Left colon (tissue), 2 donors: ENCODE measurements at places on chromosomes 1 and 21.

GRCh38 chr1:36387141-36387949 lies 1.6 kb upstream of the STK40 start:
- DNase-seq: peak; percentile 52

GRCh38 chr1:59225594-59226316 lies 71.1 kb upstream of the FGGY start:
- DNase-seq: no peak

- no peak for DNase-seq
Measured at GRCh38 chr1:87370544-87370943, 41.9 kb downstream of the LMO4 start.

GRCh38 chr1:12244585-12244984 lies 14.8 kb downstream of the VPS13D start:
- no peak for DNase-seq

DNA sequence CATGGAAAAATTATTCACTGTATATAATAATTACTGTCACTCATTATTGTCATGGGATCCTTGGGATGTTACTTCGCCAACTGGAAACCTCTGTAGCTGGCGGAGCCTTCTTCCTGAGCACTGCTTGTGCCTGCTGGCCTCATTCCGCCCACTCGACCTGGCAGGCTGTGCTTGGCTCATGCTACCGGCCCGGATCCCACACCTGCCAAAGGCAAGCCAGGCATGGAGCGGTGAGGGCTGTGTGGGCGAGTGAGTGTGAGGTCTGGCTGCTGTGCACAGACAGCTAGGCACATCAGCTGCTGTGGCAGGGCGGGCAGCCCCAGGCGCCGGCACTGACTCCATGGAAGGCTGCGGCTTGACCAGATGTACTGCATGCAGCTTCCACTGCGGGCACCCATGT lies 78.4 kb downstream of the DISP1 start:
- no peak for DNase-seq

DNA sequence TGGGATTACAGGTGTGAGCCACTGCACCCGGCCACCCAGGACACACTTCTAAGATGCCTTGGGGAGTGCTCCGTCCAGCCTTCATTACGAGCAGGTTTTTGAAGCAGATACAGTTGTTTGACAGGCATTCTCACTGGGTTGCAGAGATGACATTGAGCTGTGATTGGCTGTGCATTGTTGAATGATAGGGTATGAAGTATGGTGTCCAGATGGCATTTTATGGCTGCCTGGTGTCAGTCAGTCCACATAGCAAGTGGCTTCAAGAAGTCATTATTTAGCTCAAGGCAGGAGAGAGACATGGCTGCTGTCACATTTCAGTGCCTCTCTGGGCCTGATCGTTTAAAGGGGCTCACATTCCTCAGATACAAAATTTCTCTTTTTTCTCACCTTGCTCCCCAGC lies 14.8 kb upstream of the PADI2 start:
- DNase-seq: no peak

DNA sequence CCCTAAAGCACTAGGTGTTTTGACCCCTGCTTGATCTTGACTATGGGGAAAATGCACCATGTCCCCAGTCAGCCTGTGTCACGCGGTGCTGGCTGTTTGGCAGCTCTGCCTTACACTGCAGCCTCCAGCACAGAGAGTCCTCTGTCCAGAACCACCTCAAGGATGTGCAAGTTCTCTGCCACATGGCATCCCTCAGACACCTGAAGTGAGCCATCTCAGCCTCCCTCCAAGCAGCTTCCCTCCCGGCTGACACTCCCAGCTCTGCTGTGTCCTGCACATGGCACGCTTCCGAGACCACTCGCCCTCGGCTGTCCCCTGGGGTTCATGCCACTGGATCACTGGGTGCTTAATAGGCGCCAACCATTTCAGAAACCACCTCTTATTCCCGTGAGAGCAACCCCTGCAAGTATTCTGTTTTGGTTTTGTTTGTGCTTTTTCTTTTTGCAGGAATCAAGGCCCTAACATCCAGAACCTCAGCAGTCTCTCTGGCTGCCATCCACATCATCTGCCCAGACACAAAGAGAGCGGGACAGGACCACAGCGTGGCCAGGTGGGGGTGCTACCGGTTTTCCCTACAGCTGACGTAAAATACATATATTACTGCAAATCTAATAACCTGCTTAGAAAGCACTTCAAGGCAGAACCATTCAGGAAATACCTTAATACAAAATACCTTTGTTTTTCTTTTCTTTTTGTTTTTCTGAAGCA lies 45.7 kb downstream of the CAPZB start:
- DNase-seq: no peak

DNA sequence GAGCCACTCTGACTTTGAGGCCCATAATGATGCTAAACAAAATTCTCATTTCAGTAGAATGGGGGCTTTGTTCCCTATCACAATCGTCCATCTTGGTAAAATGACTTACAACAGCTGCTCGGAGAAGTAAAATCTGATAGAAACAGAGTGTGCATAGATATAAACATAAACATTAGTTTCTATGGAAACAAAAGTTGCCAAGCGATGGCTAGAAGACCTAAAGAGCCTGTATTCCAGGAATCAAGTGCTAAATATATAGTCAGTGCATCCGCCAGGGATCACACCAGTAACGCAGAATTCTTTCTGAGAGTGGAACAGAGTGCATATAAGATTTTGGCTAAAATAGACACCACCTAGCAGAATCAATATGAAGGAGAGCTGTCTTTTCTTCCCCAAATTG lies 91.2 kb upstream of the KAZN start:
- no peak for DNase-seq

GRCh38 chr1:39044762-39045161 lies 18.6 kb downstream of the NDUFS5 start:
- DNase-seq: no peak

- no peak for DNase-seq
Measured at GRCh38 chr1:110436635-110437034, 14.3 kb upstream of the PROK1 start.

DNA sequence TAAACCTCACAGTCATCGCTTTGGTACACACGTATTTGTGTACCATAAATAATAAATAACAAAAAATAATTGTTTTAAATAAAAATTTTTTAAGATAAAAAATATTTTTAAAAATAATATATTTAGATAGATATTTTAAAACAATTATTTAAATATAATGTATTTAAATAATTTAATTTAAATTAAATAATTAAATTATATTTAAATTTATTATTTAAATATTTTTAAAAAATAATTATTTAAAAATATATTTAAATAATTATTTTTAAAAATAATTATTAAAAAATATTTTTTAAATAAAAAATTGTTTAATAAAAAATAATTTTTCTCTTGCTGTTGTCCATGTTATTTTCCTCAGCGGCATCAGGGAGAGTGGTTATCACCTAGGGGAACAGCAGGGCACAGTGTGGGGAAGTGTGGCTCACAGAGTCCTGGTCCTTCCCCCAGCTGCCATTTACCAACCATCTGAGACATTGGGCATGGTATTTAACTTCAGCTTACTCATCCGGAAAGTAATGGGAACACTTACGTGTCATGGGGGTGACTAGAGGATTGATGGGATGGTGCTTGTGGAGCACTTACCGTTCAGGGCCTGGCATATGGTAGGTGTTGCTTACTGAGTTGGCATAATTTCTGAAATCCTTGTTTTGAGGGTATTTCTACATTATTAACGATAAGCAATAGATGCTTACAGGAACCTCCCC lies 92.9 kb upstream of the TSPAN2 start:
- DNase-seq: no peak

GRCh38 chr1:45522324-45523104 lies 830 bp upstream of the PRDX1 start:
- no peak for DNase-seq

GRCh38 chr1:41660570-41661427 lies 176.3 kb upstream of the EDN2 start:
- DNase-seq: no peak
